ENCODE measurements at places on chromosomes 7 and 10.

GRCh38 chr10:8403711-8404371 lies 349.4 kb downstream of the GATA3 start:
- no peak for DNase-seq

- no peak for DNase-seq
Observed at GRCh38 chr7:79453558-79454360, at the start of gene MAGI2. MAGI2 (minus strand) TSS chr7:79453667; CDS start chr7:79453320, 347 bp downstream.

DNA sequence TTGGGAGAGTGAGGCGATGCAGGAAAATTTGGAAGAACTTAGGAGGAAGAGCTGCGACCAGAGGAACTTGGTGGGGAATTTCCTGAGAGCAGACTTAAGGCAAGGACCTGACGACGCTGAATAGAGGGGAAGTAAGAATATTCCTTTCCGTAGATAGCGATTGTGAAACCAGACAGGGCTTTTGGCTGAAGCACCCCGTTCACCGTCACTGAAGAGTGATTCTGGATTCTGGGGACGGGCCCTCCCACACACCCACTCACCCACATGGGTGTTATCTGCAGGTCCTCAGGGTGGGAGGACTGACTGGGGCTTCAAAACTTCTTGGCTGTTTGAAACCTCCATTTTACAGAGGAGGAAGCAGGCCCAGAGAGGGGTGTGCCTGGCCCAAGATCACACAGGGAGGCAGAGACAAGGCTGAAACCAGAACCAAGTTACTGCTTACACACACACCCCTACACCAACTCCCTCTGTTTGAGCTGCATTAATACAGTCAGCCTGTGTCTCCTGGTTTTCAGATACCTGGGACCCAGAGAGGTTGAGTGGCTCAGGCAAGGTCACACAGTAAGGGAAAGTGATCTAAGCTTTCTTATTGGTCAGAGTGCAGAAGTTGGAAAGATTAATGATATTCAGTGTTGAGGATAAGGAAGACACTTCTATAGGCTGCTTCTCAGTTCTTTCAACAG lies 37.2 kb upstream of the CDH23 start:
- no peak for DNase-seq

- DNase-seq, result no peak
Observed at GRCh38 chr10:15408557-15408956, 37.5 kb upstream of the FAM171A1 start.

- DNase-seq, result no peak
Observed at GRCh38 chr7:467393-467828, 52.2 kb downstream of the PDGFA start.

DNA sequence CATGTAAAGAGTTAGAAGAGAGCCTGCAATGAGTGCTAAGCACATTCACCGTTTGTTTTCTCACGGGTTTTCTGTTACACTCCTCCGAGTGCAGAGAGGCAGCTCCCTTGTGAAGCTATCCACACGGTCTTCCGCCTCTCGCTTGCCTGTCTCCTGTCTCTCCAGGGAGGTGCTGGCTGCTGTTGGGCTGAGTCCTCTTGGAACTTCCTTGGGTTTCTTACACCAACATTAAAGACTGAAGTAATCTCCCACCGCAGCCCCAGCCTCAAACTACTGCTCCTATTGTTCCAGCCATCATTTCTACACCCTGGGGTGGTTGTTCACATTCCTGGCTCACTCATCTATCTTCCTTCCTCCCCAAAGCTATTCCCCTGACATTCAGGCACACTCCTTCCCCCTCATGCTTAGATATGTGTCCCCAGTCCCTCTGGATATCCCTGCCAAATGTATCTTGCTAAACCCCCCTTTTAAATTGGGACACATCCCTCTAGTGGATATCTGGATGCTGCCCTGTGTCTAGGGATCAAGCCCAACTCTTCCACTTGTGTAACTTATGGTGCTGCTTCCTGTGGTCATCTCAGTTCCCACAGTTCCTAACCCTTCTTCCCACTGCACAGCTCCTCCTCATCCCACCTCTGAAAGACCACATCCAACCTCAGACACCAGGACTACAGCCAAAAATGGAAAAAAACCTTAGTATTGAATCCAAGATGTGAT lies 14.1 kb downstream of the ESYT2 start:
- no peak for DNase-seq

DNA sequence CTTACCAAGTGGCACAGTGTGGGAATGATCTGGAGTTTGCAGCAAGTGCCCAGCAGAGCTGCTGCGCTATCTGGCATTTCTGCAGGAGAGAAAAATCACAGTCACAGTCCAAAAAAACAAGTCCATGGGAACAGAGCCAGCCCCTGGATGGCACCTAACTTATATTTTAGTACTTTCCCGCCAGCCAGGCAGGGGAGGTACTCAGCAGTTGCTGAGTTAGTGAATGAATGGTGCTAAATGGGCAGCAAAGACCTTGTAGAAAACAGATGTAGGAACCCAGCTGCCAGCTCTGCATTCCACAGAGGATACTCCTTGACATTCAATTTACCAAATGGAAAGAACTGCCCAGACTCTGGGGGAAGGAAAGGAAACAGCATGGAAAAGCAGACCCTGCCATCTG lies 54.5 kb downstream of the GSDME start:
- no peak for DNase-seq

DNA sequence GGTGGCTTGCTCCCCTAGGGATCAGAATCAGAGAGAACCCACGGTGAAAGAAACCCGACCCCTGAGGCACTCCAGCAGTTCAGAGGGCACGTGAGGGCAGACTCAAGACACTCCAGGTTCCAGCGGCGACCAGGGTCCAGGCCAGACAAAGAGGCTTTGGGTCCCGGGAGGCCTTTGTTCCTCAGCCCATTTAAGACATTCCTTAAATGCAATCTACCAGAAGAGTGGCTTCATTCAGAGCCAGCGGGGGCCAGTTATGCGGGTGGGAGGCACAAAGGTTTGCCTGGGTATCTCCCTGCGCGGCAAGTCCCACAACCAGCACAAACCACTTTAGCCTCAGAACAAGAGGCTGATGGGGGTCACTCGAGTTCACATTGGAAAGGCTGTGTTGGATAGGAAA lies 53.6 kb downstream of the AFAP1L2 start:
- DNase-seq, result no peak

DNA sequence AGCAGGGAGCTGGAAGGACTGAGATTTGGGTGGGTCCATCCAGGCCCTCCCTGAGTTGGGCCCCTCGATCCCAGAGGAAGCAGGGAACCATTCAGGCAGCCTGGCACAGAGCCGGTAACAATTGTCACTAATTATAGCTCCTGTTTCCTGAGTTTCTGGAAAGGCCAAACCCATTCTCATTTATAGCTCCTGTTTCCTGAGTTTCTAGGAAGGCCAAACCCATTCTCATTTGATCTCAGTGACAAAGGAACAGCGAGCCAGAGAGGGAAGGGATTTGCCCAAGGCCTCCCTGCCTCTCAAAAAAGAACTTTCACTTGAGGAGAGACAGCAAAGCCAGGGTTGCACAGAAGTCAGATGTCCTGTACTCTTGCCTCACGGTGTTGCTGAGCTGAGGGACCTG lies 521.9 kb downstream of the TYW1 start:
- DNase-seq, result no peak

DNA sequence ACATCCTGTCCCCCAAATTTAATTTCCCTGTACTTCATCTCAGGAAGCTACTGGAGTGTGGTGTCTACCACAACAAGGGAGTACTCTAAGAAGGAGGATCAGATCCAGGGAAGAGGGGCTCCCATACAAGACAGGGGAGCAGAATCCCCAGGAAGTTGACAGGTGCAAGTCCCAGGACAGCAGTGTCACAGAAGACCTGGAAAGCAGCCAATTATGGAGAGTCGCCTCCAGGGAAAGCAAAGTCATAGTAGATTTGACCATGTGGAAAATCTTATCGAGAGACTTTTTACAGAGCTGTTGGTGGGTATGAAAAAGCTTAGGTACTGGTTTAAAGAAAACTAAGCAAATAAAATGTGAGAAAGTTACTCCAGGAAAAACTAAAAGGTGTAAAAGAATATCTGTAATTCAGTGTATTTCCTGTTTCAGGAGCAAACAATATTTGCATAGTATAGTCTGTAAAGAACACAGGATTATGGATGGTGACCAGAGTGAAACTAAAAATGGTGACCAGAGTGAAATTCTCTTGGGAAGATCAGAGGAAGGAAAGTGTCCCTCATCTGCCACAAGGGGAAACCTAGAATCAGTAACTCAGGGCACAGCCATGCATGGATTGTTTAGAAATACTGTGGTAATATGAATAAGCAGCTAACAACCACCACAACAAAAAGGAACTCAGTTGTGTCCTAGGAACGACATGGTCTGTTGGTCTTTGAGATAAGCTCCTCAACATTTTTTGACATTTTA lies 44.5 kb downstream of the LANCL2 start:
- no peak for DNase-seq

DNA sequence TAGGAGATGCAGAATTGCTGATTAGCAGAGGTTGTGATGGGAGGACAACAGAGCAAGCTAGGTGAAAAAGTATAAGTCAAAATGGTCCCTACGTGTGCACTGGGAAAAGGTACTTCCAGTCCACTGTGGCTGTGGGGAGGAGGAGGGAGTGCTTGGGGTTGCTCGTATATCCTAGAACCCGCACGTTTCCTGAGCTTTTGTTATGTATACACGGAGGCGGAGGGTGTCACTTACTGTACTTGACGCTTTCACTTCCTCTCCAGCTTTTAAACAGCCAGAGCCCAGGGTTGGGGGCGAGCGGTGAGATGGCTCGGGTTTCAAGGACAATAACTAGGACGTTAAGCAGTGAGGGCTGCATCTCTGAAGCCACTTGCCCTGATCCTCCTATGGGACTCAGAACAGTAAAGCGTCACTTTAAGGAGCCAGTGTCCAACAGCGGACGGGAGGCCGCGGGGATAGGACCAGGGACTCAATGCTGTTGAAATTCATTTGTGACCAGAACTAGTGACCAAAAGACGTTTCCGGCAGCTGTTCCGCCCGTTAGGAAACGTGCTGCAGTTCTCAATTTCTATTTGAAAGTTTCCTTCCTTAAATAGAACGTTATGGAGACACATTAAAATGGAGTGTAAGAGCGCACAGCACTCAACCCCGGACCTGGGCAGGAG lies 985 bp upstream of the ETV1 start:
- DNase-seq, result no peak

- no peak for DNase-seq
Observed at GRCh38 chr7:117011419-117012260, 58.3 kb downstream of the ST7 start.

- no peak for DNase-seq
Observed at GRCh38 chr7:99229234-99229633, 21.3 kb upstream of the KPNA7 start.

- no peak for DNase-seq
Observed at GRCh38 chr7:47583739-47584535, 2.0 kb upstream of the TNS3 start.

DNA sequence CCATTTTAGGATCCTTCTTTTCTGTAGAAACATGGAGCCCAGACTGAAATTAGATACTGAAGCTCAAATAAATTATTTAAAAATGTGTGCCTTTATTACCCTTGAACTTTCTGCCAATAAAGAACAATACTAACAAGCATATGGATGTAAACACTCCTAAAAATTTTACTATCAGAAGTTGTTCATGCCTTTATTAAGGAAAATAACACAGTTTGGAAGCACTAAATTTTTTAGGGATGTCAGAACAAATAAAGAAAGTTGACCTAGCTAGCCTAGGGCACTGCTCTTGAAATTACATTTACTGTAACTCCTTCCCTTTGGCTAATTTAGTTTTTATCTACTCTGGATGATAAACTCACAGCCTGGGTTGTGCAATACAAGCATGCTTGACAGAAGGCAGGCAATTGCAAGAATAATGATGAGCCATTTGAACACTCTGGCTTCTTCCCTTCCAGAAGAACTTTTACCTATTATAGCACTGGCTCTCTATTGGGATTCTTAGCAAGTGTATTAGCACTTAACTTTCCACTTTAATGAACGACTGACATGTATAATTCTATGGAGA lies 351.7 kb upstream of the C7orf33 start:
- no peak for DNase-seq

DNA sequence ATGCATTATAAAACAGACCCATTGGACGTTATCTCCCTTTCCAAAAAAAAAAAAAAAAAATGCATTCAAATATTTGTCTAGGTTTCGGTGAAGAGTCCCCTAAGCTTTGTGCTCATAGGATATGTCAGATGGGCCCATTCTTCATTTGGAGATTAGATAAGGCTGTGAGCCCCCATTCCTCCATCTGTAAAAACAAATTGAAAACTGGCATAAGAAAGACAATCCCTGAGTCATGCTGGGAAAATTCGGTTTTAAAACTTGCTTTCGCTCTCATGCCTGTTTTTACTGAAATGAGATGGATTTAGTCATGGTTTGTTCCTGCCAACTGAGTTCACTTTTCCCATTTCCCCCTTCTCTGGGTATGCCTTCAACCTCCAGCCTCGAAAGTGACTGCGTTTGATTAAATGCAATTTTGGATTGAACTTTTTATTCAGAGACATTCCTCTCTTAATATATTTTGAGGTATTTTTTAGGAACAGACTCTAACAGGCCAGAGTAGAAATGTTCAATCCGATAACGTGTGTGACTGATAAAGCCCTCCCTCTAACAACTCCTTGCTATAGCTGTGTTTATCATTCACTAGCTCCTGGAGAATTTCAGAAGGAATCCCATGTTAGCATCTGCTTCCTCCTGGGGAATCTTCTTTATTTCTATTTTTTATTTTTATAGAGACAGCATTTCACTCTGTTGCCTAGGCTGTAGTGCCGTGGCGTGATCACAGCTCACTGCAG lies 190.9 kb upstream of the LYZL2 start:
- DNase-seq, result no peak

- no peak for DNase-seq
Observed at GRCh38 chr10:49301302-49301701, 2.3 kb downstream of the C10orf71 start.

GRCh38 chr10:112835944-112836451 lies 114.0 kb upstream of the TCF7L2 start:
- no peak for DNase-seq

GRCh38 chr7:135620980-135621850 lies 41.1 kb upstream of the STMP1 start:
- DNase-seq, result no peak

GRCh38 chr7:147432079-147432478 lies 1158.5 kb upstream of the C7orf33 start:
- no peak for DNase-seq

DNA sequence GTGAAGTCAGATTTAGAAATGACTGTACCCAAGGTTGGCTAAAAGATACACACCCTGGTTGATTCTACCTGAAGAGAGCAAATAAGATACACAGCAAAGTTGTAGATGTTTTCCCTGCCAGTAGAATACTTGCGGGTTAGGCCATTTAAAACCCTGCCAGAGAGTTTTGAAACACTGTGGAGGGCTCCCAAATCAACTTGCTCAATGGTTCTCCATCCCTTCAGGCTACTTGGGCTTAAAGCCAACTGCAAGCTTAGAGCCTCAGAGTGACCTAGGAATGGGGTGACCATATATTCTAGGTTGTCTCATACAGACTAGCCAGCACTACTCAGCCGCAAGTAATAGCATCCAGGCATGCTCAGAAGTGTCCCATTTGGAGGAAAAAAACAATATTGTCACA lies 10.0 kb downstream of the CAV1 start:
- DNase-seq, result no peak

All from stimulated activated CD4-positive, alpha-beta T cell treated with anti-CD3 and anti-CD28 coated beads, Interleukin-12 subunit alpha, Interleukin-12 subunit beta, amount 100 ng/mL, for 4 hours (primary cell).